ENCODE measurements at places on chromosomes 11 and 22. TPM values are rescaled to one million over a fixed set of nuclear protein-coding genes. Genes with fewer than 3 reads are reported as not detected.

GRCh38 chr11:118056806-118057205 lies 20.1 kb upstream of the TMPRSS4 start:
- no peak for DNase-seq

- DNase-seq = no peak
These were observed 82.3 kb upstream of the EED start for GRCh38 chr11:86162239-86162638.

DNA sequence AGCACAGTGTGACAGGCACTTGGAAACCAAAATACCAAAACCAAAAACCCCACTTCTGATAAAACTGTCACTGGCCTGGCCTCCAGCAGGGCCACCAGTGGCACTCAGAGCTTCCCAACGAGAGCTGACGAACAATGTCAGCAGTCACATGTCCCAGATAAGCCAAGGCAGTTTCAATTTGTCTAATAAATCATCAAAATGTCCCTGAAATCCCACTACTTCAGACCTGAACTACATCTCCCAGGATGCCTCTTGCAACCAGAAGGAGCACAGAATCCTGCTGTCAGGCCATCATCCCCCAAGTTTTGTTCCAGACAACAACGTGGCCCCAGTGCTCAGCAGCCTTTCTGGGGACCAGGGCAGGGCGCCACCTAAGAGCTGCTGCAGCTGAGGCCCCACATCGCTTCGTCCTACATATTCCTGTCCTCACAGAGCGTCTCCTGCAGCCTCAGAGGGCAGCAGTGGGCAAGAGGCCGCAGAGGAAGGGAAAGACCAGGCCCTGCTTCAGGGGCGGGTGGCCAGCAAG lies 25.1 kb downstream of the LRFN4 start:
- DNase-seq = no peak

DNA sequence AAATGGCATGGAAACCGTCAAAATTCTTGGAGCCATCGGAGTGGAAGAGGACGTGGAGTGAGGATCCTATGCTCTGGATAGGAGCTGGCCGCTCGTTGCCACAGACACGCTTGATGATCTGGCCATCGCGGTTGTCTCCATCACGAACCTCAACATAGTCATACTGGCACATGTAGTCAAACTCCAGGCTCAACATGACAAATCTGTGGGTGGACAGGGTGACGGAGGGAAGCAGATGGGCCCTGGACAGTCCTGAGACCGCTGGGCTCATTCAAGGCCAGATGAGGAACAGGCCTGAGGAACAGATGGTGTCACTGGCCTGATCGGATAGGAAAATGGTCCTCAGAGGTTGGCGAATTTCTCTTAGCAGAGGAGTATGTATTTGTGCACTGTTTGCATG lies 51.3 kb upstream of the SLC1A2 start:
- no peak for DNase-seq

DNA sequence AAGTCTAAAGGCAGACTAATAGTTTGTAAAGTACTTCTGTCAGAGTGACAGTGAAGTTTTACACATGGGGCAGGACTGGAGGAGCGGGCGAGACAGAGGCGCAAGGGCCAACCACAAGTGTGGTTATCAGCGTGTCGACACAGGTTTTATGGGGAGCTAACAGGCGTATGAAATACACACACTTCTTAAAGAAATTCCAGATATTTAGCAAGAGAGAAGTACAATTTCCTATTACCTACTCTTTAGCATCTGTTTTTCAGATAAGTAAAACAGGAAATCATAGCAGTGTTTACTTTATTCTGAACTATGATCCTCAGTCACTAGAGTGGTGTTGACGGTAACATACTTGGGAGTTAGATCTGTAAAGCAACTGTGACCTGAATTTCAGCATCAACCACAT lies 22.5 kb downstream of the VSIG10L2 start:
- DNase-seq = no peak

- no peak for DNase-seq
These were observed 26.1 kb upstream of the IGSF9B start for GRCh38 chr11:133982876-133983275.

- no peak for DNase-seq
These were observed 34.1 kb upstream of the TOLLIP start for GRCh38 chr11:1343391-1344055.

- no peak for DNase-seq
These were observed 126.2 kb downstream of the BCR start for GRCh38 chr22:23306438-23306921.

DNA sequence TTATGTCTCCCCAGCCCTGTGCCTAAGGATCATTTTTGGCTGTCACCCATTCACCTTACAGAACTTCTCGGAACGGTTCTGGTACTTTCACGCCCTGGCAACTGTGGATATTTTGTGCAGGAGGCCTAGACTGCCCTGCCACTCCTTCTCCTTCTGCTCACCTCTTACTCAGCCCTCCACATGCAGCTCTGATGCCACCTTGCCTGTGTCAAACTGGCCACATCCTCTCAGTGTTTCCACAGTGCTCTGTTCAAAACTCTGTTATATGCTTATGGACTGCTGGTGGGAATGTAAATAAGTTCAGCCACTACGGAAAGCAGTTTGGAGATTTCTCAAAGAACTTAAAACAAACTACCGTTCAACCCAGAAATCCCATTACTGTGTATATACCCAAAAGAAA lies 100.8 kb upstream of the MTMR2 start:
- no peak for DNase-seq

APOL5 gene
- not detected for total RNA-seq

GRCh38 chr11:75490221-75491181 lies 35.2 kb downstream of the GDPD5 start:
- no peak for DNase-seq

DNA sequence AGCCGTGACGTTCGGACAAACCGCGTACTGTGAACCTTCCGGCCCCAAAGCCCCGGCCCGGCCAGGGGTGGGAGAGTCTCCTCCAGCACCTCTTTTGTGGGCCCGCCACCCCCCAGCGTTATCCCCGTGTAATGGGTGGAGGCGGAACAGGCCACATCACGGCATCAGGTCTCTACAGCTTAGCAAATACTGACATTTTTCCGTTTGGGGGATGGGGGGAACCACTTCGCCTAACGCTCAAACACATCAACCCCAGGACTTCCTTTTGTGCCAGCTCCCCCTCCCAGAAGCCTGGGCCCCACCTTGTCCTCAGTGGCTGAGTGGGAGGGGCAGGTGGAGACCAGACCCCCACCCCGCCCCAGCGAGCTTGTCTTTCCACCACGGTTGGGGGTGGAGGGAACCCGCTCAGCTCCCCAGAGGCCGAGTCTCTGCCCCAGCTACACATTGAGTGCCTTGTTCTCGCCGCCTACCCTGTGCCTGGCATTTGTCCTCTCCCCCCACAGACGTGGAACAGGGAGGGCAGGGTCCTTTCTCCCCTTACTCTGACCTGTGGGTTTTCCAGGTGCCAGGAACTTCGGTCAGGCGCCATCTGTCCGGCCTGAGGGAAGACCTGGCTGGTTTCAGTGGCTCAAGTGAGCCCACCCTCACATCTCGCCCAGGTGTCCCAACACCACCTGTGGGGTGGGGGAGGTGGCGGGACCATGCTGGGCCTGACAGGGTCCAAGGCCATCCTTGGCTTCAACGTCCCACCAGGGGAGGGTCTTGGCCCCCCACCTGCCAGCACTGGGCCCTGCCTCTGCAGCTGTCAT lies 29.6 kb downstream of the SBF1 start:
- DNase-seq = no peak

DNA sequence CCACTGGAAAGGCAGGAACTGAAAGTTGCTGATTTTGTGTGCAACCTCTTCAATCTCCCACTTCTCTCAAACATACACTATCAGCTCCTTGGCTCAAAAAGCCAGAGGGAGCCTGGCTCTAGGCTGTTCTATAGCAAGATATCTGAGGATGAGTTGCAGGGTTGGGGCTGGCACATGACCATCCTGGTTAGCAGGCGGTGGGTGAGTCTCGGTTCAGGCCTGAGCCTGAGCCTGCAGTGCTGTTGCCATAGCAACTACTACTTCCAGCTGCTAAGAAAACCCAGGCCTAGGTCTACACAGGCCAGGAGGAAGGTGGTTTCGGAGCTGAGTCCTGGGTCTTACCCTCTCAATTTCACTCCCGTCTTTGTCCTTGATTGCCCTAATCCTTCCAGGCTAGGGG lies 39.0 kb downstream of the CWC15 start:
- no peak for DNase-seq

GRCh38 chr22:46031066-46031465 lies 54.1 kb upstream of the WNT7B start:
- no peak for DNase-seq

DNA sequence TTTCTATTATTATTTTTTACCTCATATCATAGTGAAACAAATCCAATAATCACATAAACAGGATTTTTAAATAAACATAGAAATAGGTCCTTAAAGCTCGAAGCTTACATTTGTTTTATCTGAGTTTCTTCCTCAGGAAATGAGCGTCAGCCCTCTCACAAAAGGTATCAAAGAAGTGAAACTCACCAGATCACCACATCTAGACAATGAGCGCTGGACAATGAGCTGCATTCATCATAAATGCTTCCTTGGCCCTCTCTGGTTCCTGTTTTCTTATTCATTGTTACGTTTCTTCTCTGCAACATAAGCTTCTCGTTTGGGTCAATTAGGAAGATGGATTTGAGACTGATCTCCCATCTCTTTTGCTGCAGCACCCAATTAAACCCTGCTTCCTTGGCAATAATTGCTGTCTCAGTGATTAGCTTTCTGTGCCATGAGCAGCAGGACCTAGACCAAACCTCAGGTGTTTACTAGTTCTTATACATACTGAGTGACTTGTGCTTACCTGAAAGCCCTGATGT lies 649.9 kb upstream of the LUZP2 start:
- no peak for DNase-seq

ELF5 gene
- total RNA-seq = not detected

GRCh38 chr11:109384873-109385272 lies 37.1 kb upstream of the C11orf87 start:
- no peak for DNase-seq

LMNTD2 gene
- 2.2 TPM for total RNA-seq

DNA sequence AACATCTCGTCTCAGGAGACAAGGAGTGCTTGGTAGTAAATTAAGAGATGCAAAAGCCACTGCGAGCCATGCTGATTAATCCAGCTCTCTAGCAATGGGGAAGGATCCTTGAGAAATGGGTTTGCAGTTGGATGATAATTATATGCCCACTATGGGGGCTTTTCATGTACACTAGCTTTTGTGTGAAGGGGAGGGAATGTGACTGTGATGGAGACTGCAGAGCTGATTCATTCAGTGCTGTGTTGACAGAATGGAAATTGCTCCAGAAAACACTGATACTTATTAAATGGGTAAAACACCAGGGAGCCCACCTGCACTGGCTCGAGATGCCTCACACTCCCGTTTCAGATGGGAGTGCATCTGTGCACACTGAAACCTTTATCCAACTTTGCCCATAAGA lies 37.0 kb upstream of the KIRREL3 start:
- DNase-seq = no peak

C22orf15 gene
- total RNA-seq = 0.36 TPM

GRCh38 chr11:122422682-122423081 lies 232.8 kb upstream of the UBASH3B start:
- DNase-seq = no peak

RBMXL2 gene
- 0.14 TPM for total RNA-seq

DNA sequence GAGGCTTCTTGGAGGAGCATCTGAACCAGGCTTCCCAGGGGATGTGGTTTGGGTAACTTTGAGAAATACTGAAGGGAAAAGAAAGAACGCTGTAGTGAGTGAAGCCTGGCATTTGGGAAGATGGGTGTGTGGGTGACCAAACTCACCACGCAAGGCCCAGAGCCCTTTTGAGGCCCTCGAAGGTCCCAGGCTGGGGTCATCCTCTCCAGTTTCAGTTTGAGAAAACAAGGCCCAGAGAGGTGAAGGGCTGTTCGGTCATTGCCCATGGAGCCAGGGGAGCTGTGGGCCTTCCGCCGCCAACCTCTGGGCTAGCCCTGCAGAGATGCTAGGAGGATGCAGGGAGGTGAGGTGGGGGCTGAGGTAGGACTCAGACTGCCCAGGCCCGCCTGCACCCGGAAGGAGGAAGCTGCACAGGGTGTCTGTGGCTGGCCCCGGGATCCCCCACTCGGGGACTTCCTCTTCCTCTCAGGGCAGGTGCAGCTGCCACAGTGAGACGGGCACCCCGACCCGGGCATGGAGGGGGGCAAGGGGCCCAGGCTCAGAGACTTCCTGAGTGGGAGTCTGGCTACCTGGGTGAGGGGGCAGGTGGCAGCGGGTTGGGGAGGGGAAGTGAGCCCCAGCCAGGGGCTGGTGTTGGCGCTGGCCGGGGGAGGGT lies at the start of gene CCDC88B:
CCDC88B (plus strand) TSS at position 451 of the 655 bp plus-strand sequence; CDS start at position 514, 63 bp downstream.
- no peak for DNase-seq

DNA sequence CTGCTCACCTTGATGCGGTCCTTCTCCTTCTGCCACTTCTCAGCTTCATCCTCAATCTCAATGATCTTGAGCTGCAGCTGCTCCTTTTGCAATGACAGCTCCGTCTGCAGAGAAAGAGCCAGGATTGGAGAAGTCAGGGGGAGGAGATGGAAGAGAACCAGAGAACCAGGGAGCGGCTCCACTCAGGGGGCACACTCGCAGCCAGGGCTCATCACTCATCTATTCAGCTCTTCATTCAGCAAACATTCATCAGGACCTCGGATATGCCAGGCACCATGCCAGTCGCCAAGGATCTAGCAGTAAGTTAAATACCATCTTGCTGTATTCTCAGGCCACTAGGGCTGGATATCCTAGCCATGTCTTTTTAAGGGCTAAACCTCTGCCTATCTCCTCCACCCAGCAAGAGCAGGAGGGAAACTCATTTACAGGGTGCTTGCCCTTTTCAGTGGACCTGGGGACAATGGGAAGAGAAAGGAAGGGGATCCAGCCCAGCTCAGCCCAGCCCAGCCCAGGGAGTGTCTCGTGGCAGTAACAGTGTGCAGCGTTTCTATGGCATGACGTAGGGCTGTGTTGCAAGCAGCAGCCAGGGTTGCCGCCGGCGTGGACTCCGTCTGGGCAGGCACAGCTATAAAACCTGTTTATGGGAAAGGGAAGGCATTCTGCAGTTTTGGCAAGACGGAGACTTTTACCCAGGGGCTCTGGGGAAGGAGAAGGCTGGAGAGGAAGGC lies 9.4 kb downstream of the TRIM29 start:
- DNase-seq = no peak

RIC3 gene
- total RNA-seq = 1.6 TPM

- DNase-seq = no peak
These were observed 23.3 kb upstream of the FAR1 start for GRCh38 chr11:13644997-13645687.

Data from epithelial cell of proximal tubule (primary cell).